Right atrium auricular region (tissue), 2 donors: ENCODE measurements at places on chromosomes 3 and 15. TPM values are rescaled to one million over a fixed set of nuclear protein-coding genes. Genes with fewer than 3 reads are reported as not detected.
A peak's percentile ranks its signal among the peaks of the same experiment; 100 is the strongest.

- no peak for DNase-seq
- H3K36me3 ChIP-seq, result no peaks in the 10 kb centered on the region
Observed at GRCh38 chr3:186401556-186401955, 39.5 kb upstream of the DGKG start.

Gene CPN2
- not detected for total RNA-seq

- peak overlapping the region; percentile 76 for H3K4me3 ChIP-seq
- no peaks in the 10 kb centered on the region for H3K4me1 ChIP-seq
- no peaks in the 10 kb centered on the region for H3K27me3 ChIP-seq
- H3K27ac ChIP-seq, result peak overlapping the region; percentile 95
- DNase-seq, result no peak
Observed at GRCh38 chr15:55319537-55320237, 665 bp downstream of the PIGB start.

DNA sequence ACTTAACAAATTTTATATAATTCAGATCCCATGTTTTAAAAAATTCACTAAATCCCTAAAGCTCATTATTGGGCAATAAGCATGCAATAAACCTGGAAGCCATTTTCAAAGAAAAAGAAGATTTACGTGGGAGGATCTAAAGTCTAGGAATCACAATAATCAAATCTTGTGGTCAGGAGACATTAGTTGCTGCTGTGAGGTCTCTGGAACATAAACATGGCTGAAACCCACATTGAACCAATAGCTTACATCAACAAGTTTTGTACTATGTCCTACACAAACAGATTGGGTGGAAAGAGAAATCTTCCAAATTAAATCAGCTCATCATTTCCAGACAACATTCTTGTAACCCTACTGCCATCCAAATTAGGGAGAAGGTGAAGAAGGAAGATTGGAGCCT lies 121.9 kb upstream of the EPHA3 start:
- H3K36me3 ChIP-seq, result no peaks in the 10 kb centered on the region
- no peak overlapping the region for H3K27ac ChIP-seq
- DNase-seq, result no peak
- H3K4me3 ChIP-seq, result no peak overlapping the region

- no peak for DNase-seq
- peaks cover 71% of the 10 kb centered on the region for H3K4me1 ChIP-seq
- no peaks in the 10 kb centered on the region for H3K27me3 ChIP-seq
- no peaks in the 10 kb centered on the region for H3K36me3 ChIP-seq
Observed at GRCh38 chr3:127734754-127735473, 62.2 kb downstream of the ABTB1 start.

DNA sequence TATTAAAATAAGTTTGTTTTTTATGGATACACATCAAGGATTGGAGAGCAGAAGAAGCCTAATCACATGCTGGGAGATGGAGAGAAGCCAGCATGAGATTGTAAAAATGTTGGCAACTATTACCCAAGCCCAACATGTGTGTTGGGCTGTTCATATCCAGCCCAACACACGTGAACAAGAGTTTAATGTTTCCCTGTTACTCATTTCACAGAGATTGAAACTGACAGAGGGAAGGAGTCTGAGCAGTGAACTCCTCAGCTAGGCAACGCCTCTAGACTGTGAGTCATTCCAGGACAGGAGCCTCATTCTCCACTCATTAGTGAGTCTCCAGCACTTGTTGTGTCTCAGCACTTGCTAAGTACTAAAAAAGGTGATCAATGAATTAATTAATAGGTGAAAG lies 43.2 kb upstream of the CMSS1 start:
- H3K36me3 ChIP-seq, result no peaks in the 10 kb centered on the region
- no peak for DNase-seq
- H3K4me1 ChIP-seq, result no peaks in the 10 kb centered on the region
- H3K4me3 ChIP-seq, result no peak overlapping the region
